ENCODE measurements at places on chromosomes 3 and 15. TPM values are rescaled to one million over a fixed set of nuclear protein-coding genes. Genes with fewer than 3 reads are reported as not detected.

The SLC28A2 gene
- polyA plus RNA-seq: 0.13 TPM

The ACAN gene
- polyA plus RNA-seq: 4.1 TPM

The BUB1B gene
- polyA plus RNA-seq: 8.8 TPM

The SPATA12 gene
- polyA plus RNA-seq: 0.05 TPM

The LRRC34 gene
- polyA plus RNA-seq: 3.5 TPM

The MESP2 gene
- 0.35 TPM for polyA plus RNA-seq

DNA sequence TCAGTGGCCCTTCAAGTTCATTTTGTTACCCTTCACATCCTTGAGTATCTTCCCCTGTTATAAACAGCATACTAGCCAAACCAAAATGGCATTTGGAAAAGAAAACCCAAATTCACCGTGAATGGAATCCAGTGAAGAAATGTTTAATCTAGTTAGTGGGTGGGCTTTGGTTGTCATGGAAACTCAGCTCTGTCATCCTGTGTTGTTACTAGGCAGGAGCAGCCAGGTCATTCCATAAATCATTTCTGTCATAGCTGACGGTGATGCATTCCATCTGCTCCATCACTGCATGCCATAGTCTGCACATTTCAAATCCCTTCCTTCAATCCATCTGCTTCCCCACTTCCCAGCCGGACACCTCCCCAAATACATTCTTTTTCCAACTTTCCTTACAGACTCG, 140.4 kb upstream of the CGNL1 start:
- no peak for DNase-seq

DNA sequence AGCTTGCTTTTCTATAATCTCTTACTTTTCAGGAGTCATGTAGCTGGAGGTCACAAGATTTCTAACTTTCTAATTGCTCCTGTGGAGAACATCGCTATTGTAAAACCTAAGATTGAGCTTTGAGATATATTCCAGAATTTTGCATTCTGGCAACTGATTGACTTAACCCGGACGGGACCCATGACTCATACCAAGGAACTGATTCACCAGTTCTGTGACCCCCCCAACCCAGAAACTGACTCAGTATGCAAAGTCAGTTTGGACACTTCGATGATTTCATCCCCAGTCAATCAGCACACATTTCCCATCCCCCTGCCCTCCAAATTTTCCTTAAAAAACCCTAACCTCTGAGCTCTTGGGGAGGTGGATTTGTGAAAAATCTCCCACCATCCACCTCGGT, 396.5 kb upstream of the GBE1 start:
- DNase-seq: no peak

DNA sequence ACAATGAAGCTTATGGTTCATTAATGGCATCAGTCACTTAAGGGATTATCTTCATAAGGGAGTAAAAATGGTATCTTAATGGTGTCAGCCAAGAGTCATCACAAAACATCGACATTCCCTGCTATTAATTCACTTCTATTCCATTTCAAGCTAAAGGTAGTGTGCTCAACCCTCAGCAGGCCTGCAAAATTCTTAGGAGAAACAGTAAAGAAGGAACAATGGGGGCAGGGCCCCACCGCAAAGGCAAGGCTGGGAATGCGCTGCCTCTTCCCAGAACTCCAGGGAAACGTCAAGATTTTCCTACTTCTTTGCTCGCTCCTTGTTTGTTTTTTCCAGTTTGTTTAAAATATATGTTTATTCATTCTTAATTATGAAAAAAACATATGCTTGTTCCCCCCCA, 187.3 kb upstream of the TSC22D2 start:
- no peak for DNase-seq

- DNase-seq: no peak
These were observed 46.9 kb upstream of the SLC7A14 start for GRCh38 chr3:170632780-170633179.

DNA sequence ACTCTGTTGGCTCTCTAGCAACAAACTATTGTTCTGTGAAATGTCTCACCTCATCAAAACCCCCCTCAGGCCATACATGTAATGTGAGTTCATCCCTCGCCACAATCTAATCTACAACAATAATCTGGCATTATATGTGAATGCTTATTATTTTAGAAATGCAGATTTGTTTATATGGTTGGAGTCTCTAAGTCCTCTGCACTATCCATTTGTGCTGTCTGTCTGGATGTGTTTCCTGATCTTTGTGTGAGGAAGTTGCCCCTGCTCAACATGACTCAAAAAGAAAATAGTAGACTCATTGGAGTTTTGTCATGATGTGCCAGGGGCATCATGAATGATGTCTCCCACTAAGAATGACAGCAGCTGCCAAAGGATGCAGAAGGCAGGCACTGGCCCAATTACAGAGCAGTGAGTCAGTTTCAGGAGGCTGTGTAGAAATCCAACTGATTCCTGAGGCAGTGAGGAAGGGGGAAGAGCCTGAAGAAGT, 161.6 kb upstream of the PDZRN3 start:
- no peak for DNase-seq

DNA sequence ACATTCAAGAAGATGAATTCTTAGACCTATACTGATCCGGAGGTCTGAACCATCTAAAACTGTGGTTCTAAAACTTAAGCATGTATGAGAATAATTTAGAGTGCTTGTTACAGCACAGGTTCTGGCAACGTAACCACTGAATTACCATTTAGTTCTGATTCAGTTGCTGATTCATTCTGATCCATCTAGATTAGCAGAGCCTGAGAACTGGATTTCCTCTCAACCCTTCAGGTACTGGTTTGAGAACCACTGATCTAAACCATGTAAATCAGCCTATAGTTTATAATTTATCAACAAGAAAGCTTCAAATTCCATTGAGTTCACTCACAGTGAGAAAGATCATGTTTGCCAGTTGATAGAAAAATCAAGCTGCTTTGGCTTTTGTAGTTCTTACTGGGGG, 1001.1 kb upstream of the EPHA6 start:
- no peak for DNase-seq

- no peak for DNase-seq
These were observed 81.9 kb upstream of the ADAMTSL3 start for GRCh38 chr15:83571820-83572707.

GRCh38 chr3:95343228-95343627, 1280.4 kb downstream of the NSUN3 start:
- no peak for DNase-seq

GRCh38 chr3:52633786-52634185, 51.9 kb downstream of the PBRM1 start:
- no peak for DNase-seq

DNA sequence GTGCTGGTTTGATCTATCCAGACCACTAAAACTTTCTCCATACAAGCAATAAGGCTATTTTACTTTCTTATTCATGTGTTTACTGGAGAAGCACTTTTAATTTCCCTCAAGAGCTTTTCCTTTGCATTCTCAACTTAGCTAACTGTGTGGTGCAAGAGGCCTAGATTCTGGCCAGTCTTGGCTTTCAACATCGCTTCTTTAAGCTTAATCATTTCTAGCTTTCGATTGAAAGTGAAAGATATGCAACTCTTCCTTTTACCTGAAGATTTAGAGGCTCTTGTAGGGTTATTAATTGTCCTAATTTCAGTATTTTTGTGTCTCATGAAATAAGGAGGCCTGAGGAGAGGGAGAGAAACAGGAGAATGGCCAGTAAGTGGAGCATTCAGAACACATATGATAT, 234.8 kb upstream of the GADL1 start:
- DNase-seq: no peak
